ENCODE measurements at places on chromosomes 6 and 20.

DNA sequence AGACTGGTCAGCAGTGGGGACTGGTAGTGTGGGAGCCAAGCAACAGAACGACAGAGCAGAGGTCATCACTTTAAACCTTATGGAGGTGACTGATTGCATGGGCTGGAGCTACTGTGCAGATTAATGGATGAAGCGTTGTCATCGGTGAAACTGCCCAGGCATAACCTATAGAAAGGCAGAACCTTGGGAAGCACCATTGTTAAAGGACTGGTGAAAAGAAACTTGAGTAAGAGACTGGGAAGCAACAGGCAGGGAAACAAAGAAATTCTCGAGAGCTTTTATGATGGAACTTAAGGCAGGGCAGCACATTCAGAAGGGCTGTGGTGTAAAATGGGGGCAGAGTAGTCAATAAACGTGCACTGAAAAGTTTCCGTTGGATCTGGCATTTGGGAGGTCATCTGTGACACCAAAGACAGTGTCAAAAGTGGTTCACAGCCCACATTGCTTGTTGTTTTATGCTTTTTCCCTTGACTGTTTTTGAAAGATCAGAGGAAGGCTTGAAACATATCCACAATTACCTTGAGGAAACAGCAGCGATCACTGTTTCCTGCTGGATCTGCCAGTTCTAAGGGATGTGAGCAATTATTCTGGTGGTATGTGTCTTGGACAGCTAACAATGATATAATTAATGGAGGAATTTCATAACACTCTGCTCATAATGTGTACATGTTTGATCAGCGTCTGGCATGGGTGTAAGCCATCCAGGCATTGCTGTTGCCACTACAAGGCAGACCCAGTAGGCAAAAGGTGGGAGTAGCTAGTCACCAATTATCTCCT is 62.7 kb downstream of the LRRC1 start:
- DNase-seq: no peak

- no peak for DNase-seq
Measured at GRCh38 chr6:100078509-100078908, 84.5 kb upstream of the MCHR2 start.

GRCh38 chr6:84263557-84263956 is 36.1 kb upstream of the CEP162 start:
- DNase-seq: no peak

DNA sequence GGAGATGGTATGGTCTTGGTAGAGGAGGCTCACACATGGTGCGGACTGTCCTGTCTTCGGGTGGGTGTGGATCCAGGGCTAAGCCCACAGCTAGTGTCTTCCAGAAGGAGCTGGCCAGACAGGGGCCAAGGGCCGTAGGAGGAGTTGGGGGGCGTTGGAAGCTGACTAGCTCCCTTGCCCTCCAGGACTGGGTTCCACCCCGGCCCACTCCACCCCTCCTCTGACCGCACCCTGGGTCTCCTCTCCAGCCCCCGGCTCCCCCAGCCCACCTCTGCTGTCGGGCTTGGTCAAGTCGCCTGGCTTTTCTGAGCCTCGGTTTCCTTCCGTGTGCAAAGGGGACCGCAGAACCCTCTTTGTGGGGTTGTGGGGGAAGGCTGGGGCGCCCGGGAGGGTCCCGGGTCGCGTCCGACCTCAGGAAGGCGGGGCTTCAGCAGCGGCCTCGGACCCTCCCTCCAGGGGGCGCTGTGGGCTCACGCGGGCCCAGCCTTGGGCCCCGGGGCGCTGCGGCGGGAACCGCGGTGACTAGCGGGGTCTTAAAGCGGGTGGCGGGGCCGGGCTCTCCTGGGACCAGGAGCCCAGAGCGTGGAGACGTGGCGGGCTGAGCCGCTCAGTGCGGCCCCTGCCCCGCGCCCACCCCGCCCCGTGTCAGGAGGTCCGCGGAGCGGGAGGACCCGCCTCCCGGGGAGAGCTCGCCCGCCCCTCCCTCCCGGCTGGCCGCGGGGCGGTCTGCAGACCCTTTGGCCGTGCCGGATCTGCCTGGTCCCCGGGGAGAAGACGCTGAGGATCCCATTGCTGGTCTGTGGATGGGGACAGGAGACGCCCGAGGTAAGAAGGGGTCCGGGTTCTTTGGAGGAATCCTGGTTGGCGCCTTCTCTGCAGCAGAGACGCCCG is 5.4 kb downstream of the NPBWR2 start:
- DNase-seq: no peak

- DNase-seq: no peak
Measured at GRCh38 chr6:23013776-23014175, 444.4 kb downstream of the HDGFL1 start.

DNA sequence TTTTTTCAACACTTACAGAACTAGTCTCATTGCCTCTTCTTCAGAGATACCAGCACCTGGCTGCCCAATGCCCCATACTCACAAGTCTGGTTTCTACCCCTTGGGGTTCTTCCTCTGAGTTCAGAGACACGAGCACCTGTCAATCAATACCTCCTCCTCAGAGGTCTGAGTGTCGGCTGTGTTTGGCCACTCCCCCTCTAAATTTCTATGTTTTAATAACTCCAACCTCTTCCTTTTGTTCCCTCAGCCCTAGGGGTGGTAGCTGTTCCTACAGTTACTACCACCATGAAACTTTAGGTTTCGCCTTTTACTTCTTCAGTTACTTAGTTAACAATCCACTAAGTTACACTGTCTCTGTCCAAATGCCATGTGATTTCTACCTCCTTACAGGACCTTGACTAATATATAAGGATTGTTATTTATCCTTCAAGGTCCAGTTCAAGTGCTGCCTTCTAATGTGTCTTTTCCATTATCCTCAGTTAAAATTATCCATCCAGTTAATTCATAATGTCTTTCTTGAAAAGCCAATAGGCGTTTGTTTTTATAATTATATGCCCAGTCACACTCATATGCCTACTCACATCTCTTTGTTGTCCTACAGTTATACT is 14.6 kb upstream of the PHF20 start:
- no peak for DNase-seq

DNA sequence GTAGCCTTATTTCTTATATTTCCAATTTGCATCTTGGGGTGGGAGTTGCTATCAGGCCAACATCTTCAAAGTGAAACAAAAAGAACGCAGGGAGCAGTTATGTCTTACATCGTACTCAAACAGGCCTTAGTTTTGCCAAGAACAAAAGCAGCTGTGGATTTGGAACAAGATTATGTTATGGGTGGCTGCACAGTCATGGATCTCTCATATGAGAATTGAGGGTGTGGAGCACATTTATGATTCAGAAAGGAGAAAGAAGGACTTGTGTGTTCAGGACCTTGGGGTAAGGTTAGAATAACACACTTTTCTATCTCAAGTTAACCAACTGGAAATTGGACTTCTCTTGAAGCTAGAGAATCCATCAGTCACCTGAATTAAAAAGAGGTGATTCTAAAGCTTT is 259.9 kb downstream of the FOXA2 start:
- DNase-seq: no peak

DNA sequence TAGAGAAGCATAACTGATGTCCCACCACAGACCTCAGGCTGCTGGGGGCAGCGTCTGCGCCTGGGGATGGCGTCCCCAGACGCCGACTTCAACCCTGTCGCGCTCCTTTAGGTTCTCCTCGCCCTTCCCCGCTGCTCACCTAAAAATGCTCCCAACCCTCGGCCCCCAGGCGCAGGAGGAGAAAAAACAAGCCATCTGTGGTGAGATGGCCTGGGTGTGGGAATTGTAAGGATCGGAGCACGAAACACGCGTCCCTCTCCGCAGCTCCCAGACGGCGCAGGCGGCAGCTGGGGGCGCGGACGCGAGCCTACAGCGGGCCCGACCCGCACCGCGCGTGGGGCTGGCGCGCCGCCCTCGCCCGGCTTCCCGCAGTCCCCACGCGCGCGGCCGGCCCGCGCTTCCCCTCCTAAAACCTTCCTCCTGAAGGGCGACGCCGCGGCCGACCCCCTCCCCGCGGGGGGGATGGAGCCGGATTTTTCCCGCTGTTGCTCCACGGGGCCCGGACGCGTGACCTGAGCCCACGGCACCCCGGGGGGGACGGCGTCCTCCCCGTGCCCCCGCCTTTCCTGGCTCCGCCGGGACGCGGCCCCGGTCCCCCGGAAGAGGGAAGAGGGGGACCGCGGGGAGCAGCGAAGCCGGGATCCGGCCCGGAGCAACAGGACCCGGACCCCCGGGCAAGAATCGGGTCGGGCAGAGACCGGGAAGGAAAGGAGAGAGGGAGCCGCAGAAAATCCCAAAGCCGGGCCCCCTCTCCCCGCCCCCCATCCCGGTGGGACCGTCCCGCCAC is 611 bp downstream of the EPB41L2 start:
- no peak for DNase-seq

GRCh38 chr20:52305858-52306257 is 114.3 kb upstream of the ZFP64 start:
- no peak for DNase-seq

DNA sequence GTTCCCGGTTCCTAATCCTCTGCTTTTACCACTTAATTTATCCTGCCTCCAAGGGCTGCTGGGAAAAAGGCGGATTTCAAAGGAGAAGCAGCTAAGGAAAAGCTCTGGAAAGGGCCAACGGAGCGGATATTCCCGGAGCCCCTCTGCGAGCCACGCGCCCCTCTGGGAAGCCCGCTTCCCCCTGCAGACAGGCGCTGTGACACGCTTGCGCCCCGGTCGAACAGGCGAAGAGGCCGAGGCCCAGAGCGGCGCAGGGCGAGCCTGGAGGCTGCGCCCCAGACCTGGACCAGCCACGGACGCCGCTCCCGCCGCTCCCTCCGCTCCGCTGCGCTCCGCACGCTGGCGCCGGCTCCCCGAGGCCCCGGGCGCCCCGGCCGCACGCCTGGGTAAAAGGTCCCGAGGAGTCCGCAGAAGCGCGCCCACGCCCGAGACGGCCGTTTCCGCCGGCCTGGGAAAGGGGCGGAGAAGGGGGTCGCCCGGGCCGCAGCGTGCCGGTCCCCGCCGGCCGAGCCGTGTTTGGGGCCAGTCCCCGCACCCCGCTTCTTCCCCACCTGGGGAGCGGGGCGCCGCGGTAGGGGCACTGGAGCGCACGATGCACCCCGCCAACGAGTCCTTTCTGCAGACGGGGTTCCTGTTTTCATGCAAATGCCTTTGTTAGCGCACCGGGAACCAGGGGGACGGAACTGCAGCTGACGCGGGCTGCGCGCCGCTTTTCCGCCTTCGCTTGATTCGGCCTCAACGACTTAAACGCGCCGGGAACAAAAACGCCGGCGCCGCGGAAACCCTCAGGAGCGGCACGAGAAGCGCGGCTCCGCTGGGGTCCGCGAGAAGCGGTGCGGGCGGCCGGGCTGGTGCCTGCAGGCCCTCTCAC is 91.9 kb upstream of the SIRPA start:
- DNase-seq: no peak
